Activated CD4-positive, alpha-beta memory T cell treated with anti-CD3 and anti-CD28 coated beads, Interleukin-2, amount 10 ng/mL, durations not matched to agents 7 days and 5 days (primary cell): ENCODE measurements at places on chromosomes 7 and 10.

DNA sequence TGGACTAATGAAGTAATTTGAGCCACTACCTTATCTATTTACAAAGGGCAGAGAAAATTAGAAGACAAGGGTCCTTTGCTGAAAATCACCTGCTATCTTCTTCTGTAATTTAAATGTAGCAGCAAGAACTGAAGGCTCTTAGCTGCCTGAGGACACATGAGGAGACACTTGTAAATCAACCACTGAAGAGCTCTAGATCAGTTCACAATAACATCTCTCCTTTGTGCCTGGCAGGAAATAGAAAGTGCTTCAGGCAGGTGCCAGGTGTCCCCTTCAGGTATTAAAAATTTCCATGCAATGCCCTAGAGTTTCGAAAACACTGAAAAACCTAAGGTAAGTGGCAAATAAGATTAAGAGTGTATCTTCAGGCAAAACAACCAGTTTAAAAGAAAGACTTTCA lies 474.6 kb downstream of the GRM8 start:
- no peak for DNase-seq

DNA sequence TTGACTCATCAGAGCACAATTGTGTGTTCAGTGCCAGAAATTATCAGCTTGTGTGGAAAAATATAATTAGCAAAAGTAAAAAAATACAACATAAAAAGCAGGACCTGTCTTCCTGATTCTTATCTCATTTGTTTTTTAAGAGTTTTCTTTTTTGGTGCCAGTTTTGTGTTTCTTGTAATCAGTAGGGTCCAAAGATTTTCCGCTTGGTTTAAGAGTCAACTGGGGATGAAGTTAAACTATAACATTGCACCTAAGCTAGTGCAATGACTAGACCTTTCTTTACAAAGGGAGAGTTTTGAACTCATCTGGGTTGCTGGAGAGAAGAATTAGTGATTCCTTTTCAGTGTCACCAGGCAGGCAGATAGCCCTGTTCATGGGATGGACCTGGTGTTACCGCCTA lies 113.4 kb downstream of the PLPP4 start:
- no peak for DNase-seq

GRCh38 chr10:2925631-2926030 lies 141.7 kb upstream of the PFKP start:
- no peak for DNase-seq

DNA sequence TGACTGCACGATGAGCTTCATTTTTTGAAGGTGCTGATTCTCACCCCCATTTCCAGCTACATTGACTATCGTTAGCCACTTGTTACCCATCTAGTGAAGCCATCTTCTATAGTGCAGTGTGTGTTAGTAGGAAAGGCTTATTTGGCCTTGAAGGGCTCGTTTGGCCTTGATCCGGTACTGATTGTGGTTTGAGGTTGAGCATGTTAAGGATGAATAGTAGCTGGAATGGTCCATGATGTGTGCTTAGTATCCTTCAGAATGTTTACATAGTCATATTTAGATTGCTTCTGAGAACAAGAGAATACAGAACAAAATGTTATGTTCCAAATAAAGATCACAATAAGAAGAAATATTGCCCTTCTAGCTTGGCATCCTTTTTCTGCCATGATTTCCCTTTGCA lies 591.5 kb downstream of the AUTS2 start:
- DNase-seq = no peak

GRCh38 chr7:115145512-115145911 lies 223.6 kb downstream of the MDFIC start:
- no peak for DNase-seq

GRCh38 chr7:76310102-76310957 lies 7.9 kb downstream of the HSPB1 start:
- no peak for DNase-seq

DNA sequence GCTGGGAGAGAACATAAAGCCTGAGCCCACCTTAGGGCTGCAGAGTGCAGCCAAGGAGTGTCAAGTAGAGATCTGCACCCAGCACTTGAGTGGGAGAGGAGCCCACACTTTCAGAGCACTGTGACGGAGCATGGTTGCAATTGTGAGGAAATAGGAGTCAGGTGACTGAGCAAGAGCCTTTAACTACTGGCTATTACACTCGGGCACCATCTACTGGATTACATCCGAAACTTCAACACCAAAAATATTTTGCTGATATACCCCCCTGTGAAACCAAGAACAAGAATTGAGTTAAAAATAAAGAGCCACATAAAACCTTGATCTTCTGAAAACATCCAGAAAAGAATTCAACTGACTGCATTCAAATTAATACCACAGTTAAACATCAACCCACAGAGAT lies 657.9 kb downstream of the NXPH1 start:
- DNase-seq = no peak

GRCh38 chr7:22979861-22980260 lies 34.1 kb downstream of the HYCC1 start:
- DNase-seq = no peak

DNA sequence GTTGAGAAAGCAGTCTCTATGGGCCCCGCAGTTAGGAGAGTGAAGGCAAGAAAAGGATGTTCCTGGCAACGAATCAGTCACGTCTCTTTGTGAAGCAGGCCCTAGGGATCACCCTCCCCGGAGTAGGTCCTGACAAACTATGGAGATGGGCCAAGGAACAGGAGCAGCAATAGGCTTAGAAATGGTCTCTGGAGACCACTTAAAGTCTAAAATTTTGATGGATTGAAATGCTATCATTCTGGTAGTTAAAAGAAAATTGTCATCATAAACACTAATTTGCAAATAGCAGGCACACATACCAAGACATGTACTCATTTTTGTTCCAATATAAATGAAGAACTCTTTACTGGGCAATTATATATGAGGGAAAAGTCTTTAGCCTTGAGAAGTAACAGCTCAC lies 123.5 kb downstream of the ITGB8 start:
- DNase-seq = no peak

- DNase-seq = no peak
Measured at GRCh38 chr10:51792678-51793077, 93.3 kb upstream of the CSTF2T start.

DNA sequence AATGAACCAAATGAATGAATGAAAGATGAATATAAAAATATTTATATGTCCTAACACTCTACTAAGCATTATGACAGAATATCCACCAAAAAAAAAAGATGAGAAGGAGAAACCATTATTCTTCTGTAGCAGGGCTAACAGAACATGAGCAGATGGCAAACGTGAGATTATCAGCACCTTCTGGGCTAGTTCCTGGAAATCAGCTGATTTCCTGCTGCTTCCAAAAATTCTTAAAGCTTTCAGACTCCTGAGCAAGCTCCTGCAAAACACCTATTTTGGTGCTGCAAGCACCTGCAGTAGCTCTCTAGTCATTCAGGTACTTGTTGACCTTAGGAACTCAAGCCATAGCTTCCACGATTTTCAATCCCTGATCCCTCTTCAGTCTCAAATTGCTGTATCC lies 51.8 kb downstream of the NPSR1 start:
- no peak for DNase-seq

DNA sequence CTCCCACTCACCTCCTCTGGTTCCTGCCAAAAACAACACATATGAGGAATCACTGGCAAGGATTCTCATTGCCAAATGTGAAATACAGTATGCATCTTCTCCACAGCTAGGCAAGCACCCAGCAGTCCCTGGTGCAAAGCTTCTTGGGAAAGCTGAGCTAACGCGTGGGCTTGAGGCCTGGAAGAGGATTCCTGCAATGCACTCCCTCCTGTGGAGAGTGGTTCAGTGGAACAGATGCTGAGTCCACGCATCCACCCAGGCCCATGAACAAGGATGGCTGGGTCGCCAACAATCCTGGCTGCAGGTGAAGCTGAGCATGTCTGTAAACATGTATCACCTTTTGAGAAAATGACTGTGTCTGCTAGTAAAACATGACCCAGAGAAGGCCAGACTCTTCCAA lies 113.2 kb upstream of the CHST15 start:
- no peak for DNase-seq

- no peak for DNase-seq
Measured at GRCh38 chr7:18693816-18694215, 198.3 kb downstream of the HDAC9 start.

GRCh38 chr7:47095946-47096345 lies 486.0 kb downstream of the TNS3 start:
- DNase-seq = no peak

- DNase-seq = peak; percentile 56
Measured at GRCh38 chr10:34994565-34995142, 95.5 kb downstream of the CUL2 start.

GRCh38 chr7:452226-452751 lies 67.4 kb downstream of the PDGFA start:
- no peak for DNase-seq

GRCh38 chr10:3636356-3637181 lies 148.4 kb downstream of the KLF6 start:
- no peak for DNase-seq

- no peak for DNase-seq
Measured at GRCh38 chr7:82162289-82162688, 281.3 kb downstream of the CACNA2D1 start.

- no peak for DNase-seq
Measured at GRCh38 chr10:5561704-5562645, 37.2 kb downstream of the CALML3 start.

DNA sequence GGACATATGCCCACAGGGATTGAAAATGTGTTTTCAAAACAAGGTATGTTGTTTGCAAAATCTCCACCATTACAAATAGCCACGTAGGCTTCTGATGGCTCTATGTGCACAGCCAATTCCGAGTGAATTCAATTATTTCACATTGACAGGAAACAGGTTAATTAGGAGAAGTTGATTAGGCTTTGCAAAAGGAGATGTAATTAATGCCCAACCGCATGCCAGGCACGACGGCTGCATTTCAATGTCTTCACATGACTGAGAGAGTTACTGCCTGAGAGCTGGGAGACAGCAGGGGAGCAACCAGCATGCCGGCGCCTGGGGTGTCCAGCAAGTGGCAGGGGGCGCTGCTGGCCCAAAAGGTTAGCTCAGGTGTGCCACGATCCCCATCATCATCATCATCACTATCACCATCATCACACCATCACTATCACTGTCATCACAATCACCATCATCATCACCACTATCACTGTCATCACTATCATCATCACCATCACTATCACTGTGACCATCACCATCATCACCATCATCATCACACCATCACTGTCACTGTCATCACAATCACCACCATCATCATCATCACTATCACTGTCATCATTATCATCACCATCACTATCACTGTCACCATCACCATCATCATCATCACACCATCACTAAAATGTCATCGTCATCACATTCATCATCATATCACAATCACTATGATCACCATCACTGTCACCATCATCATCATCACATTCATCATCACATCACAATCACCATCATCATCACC lies 30.2 kb downstream of the PWWP2B start:
- no peak for DNase-seq

- DNase-seq = no peak
Measured at GRCh38 chr7:71896535-71896934, 515.6 kb downstream of the CALN1 start.

GRCh38 chr10:103618575-103619423 lies 125.3 kb downstream of the NEURL1 start:
- no peak for DNase-seq

- DNase-seq = no peak
Measured at GRCh38 chr10:29253690-29254029, 35.2 kb upstream of the LYZL1 start.

DNA sequence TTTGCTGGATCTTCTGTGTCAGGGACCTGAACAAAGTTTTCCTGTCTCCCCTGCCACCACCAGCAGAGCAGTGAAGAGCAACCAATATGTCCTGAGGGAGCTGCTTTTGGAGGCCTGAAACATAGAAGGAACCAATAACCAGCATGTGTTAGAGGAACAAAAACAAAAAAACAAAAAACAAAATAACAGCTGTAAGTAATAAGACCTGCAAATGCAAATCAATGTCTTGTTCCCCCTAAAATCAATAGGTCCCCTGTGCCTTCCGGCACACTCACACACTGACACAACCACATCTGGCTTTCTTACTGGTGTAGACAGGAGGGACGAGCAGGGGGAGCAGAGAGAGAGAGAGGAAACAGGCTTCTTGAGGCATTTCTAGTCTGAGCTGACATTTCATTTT lies 94.1 kb downstream of the NRG3 start:
- no peak for DNase-seq

DNA sequence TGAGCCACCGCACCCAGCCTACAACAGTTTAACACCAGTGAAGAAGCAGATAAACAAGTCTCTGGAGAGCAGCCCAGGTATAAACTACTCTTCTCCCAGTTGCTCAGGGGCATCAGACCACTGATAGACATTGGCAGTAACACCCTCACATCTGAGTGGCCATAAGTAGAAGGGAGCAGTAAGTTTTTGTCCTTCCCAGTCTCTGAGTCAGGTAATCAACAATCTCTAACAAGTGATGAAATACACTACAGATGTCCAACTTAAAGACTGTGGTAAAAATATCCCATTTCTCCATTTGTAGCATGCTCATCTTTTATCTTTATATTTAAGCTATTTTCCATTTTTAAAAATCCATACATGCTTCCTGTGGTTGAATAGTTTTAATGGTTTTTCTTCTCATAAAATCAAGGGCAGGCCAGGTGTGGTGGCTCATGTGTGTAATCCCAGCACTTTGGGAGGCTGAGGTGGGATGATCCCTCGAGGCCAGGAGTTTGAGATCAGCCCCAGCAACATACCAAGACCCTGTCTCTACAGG lies 78.6 kb downstream of the GSAP start:
- no peak for DNase-seq

- no peak for DNase-seq
Measured at GRCh38 chr7:139901056-139901795, 72.2 kb downstream of the TBXAS1 start.

DNA sequence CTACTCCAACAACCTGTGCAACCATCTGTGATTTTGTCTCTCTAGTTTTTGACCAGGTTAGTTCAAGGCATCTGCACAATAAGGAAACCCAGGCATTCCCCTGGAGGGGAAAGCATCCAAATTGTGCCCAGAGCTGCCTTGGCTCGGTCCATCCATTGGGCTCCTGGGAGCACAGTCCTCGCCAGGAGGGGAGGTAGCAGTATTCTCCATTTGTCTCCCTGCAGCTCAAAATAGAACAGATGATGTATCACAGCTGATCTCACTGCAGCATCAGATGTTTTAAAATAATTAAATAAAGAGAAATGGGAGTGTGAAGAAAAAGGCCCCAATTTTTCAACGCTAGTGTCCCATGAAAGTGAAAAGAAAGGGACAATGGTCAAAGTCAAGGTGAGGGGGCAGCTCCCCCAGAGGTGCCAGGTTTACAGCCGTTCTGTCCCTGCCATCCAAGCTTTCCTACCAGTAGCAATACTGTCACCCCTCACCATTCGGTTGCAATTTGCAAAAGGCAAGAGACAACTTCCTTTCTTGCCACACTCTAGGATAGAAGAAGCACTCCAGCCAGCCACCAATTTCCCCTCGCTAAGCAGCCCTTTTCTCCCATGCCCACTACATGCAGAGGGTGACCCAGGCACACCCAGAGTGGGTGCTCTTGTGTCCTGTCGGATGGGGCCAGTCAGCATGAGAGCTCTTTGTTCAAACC lies 43.7 kb downstream of the KCNMA1 start:
- DNase-seq = no peak

GRCh38 chr7:72462311-72462710 lies 50.2 kb upstream of the CALN1 start:
- no peak for DNase-seq

- no peak for DNase-seq
Measured at GRCh38 chr10:21889477-21890275, 113.9 kb downstream of the DNAJC1 start.
